ENCODE measurements at places on chromosomes 2 and 18.
A peak's percentile ranks its signal among the peaks of the same experiment; 100 is the strongest.

GRCh38 chr2:168567836-168568235, 111.8 kb downstream of the CERS6 start:
- DNase-seq: no peak

DNA sequence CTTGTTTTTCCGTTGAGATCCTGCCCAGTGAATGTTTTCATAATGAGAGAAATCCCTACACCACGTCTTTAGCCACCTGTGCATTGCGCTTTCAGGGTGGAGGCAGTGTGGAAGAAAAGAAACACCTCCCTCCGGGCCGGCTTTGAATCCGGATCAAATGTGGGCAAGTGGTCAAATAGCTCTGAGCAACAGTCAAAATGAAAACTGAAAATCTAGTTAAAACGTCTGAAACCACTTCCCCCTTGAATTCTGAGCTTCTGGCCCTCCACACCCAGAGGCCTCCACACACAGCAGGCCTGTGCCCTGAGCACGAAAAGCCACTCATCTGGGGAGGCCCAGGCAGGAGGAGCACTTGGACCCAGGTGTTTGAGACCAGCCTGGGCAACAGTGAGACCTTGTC, 263.6 kb upstream of the SALL3 start:
- no peak for DNase-seq

DNA sequence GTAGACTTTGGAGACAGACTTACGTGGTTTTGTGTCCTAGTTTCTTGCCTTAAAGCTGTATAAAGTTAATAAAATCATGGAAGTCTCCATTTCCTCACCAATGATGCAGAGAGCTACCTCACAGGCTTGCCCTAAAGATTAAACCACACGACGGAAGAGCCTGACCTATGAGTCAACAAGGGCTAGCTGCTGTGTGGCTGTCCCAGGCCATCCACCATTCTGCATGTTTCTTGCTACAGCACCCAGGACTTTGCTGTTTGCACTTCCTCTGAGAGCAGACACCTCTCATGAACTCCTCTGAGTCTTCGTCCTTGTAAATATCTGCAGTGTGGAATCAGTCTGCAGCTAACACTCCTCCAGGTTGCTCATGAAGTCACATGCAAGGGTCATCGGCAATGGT, 160.0 kb upstream of the TRIB2 start:
- DNase-seq: peak; percentile 11

GRCh38 chr2:30159766-30160165, 13.0 kb downstream of the YPEL5 start:
- no peak for DNase-seq

DNA sequence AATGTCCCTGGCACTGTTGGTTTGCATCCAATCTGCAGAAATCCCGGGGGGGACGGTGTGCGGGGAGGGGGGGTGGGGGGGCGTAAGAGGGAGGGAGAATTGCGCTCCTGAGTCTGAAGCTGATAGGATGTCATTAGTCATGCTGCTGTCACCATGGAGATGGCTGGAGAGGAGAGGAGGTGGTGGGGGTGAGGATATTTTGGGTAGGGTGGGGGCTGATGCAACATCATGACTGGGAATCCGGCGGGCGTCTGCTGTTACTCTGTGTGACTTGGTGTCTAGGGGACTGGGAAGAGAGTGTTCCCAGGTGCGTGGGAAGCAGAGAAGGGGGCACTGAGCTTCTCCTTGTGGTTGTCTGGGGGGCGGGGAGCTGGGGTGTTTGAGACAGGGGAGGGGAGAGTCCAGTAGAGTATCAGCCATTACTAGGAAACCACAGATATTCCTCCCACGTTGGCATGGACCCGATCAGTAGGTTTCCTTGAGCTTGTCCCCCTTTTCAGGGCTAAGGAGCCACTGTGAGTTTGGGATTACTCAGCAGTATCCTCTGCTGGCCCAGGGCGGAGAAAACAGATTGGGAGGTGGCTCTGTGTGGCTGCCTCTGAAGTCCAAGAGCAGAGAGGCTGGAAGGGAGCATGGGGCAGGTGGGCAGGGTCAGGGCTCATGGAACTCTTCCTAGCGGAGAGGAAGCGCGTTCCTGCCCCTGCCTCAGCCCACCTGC, 18.9 kb downstream of the TET3 start:
- no peak for DNase-seq

- DNase-seq: no peak
Measured at GRCh38 chr2:57882895-57883515, 163.6 kb upstream of the VRK2 start.

- no peak for DNase-seq
Measured at GRCh38 chr2:233189025-233189424, 62.4 kb upstream of the ATG16L1 start.

GRCh38 chr2:168583710-168584521, 127.8 kb downstream of the CERS6 start:
- DNase-seq: peak; percentile 21

DNA sequence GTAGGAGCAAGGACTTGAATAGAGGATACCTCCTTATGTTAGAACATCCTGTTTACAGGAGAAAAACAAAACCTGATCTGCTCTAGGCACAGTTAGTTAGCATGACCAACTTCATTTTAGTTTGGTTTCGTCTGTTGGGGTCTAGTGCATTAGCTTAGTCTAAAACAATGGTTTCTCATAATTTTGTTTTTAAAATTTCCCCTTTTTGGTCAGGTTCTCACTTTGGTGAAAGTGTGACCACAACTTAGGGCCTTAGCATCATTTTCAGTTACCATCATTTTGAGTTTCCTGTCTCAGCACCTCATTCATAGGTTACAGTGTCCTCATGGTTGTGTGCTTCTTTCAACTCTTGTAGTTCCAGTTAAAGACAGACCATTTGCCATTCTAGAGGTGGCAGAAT, 1277.0 kb upstream of the SLC39A10 start:
- no peak for DNase-seq

DNA sequence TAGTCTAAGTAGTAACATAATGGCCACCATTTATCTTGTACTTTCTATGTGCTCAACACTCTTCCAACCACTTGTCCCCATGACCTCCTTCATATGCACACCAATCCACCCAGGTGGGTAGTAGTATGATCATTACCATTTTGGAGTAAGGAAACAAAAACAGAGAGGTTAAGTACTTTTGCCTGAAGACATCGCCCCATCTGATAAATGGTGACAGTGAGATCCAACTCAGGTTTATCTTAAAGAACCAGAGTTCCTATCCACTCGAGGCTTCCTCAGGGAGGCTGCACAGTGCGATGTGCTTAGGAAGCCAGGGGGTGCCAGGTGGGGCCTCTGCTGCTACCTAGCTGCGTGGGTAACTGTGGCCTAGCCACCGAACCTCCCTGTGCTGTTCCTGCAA, 14.1 kb downstream of the NFE2L2 start:
- DNase-seq: no peak

DNA sequence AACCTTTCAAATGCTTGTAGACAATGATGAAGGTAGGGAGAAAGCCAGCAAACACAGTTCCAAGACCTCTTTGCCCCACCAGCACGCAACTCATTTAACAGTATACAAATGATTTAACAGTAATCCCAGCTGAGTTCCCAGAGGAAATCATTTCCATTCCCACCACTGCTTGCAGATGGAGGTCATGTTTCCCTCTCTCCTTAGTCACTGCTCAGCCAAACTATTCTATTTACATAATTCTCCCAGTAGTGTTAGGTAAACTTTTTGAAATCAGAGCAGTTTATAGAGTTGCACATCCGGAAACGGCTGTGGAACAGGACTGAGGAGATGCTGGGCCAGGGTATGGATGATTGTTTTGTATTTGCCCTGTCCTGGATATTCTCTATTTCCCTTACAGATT, 328.5 kb downstream of the FIGN start:
- DNase-seq: no peak

DNA sequence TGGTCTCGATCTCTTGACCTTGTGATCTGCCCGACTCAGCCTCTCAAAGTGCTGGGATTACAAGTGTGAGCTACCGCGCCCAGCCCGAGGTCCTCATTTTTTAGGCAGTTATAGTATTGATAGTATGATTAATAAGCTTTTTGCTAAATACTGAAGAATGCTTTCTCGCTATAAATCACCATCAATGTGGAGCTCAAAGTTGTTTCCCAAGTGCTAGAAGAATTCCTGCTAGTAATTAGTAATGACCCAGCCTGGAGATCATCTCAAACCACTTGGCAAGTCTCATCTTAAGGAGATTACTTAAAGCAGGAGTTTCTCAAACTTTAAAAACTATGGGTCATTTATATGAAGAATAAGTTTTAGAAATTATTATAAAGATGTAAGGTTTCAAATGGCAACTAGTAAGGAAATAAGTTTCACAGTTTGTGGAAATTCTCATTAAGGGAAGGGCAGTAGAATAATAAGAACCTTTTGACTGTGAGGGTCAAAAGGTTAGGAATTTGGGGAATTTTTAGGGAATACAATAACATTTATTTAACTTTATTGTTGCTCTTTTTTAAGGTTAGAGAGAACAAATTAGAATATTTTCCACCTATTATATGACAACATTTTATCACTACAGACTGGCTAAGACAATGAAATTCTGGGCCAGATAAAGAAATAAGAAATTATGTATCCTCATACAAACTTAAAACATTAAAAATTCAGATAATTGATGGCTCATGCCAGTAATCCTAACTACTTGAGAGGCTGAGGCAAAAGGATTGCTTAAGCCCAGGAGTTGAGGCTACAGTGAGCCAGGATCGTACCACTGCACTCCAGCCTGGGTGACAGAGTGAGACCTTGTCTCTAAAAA, 148.6 kb upstream of the MAP3K20 start:
- DNase-seq: no peak

Data from hematopoietic multipotent progenitor cell treated with erythropoietin and hydrocortisone succinate and interleukin-3 and kit ligand, for 4 days (in vitro differentiated cells).